ENCODE measurements at places on chromosomes 4 and X.

DNA sequence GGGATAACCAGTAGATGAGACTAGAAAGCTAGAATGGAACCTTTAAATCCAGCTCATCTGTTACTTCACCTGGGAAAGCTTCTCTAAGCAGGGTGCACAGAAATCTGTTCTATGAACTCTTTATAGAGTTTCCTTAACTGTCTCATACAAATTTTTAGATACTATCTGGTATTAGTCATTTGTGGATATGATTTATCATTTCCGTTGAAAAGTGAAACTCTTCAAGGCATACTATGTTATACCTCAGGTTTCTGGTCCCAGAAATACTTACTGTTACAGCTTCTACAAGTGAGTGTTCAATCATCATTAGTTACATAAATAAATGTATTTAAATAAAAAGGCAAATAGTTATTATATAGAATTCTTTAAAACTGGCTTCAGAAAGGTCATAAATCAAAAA is 298.3 kb upstream of the AGA start:
- no peak for DNase-seq

DNA sequence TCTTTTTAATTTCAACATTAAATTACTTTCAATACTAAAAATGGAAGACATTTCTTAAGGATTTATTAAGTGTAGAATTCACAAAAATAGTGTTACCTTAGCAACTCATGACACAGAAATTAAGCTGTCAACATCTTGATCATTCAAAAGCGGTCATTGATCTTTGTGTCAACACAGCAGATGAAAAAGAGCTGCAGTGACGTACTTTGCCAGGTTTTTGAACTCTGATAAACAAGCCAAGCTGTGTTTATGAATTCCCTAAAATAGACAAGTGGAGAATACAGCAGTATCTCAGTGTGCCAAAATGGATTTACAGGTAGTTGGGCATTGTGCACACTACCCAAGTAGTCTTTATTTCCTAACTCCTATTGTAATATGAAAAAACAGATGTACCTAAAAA is 1141.8 kb upstream of the PCDH7 start:
- DNase-seq, result no peak

DNA sequence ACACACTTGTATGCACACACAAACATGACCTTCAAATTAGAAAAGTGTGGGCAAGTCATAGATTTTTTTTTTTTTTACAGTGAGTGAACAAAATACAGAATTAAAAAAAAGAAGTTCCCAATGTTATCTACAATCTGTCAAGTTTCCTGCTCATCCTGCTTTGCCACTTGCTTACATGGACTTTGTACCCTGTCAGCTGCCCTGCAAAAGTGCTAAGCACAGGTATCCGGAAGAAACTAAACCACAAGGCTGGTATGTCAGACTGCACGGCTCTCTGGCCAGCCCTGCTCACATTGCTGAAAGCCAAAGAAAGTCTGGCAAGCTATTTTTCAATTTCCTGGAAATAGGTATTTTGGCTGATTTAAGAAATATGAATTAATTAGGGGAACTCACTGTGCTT is 38.9 kb upstream of the BCLAF3 start:
- no peak for DNase-seq

DNA sequence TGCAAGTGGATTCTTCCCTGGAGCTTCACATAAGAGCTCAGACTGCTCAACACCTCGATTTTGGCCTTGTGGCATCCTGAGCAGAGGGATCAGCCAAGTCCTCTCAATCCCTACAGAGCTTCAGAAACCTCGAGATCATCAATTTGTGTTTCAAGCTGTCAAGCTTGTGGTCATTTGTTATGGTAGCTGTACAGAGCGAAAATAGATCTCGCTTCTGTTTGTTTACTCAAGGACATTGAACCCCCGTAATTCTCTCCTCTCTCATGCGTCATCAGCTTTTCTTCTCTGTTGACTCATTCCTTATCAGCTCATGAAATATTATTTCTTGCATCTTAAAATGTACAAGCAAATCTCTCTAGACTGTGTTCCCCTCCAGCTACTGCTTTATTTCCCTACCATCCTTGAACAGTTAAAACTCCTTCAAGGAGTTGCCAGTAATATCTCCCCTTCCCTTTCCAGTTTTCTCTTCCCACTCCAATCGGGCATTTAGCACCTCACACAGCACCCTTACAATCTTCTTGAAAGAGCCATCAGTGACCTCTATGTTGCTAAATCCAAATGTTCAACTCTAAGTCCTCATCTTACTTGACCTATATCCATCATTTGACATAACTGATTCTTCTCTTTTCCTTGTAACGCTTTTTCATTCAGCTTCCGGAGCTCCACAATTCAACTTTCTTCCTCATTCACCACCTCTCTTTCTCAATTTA is 106.2 kb upstream of the FAT1 start:
- no peak for DNase-seq

GRCh38 chr4:113958766-113959538 is 20.5 kb downstream of the ARSJ start:
- no peak for DNase-seq

GRCh38 chr4:113749178-113749577 is 12.4 kb downstream of the CAMK2D start:
- no peak for DNase-seq

- no peak for DNase-seq
Observed at GRCh38 chr4:36152735-36153134, 91.6 kb downstream of the ARAP2 start.

DNA sequence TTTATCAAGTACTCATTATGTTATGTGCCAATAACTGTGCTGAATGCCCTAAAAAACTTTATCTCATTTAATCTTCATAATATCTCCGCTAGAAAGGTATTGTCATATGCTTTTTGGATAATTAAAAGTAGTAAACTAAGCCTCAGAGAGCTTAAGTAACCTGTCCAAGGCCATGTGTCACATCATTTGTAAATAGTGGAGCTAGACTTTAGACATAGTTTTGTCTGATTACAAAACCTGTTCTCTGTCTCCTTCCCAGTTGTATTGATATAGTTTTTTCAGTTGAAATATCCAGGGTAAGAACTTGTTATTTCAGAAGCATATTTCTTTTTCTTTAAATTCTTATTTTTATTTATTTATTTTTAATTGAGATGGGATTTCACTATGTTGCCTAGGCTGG is 66.7 kb downstream of the TENM3 start:
- no peak for DNase-seq

GRCh38 chr4:1356181-1356998 is 9.4 kb downstream of the UVSSA start:
- peak; percentile 57 for DNase-seq

GRCh38 chr4:3317011-3317655 is 24.3 kb downstream of the RGS12 start:
- DNase-seq, result no peak

- no peak for DNase-seq
Observed at GRCh38 chr4:168388890-168389289, 70.3 kb upstream of the DDX60 start.

- DNase-seq, result no peak
Observed at GRCh38 chr4:16670727-16671126, 227.7 kb downstream of the LDB2 start.

DNA sequence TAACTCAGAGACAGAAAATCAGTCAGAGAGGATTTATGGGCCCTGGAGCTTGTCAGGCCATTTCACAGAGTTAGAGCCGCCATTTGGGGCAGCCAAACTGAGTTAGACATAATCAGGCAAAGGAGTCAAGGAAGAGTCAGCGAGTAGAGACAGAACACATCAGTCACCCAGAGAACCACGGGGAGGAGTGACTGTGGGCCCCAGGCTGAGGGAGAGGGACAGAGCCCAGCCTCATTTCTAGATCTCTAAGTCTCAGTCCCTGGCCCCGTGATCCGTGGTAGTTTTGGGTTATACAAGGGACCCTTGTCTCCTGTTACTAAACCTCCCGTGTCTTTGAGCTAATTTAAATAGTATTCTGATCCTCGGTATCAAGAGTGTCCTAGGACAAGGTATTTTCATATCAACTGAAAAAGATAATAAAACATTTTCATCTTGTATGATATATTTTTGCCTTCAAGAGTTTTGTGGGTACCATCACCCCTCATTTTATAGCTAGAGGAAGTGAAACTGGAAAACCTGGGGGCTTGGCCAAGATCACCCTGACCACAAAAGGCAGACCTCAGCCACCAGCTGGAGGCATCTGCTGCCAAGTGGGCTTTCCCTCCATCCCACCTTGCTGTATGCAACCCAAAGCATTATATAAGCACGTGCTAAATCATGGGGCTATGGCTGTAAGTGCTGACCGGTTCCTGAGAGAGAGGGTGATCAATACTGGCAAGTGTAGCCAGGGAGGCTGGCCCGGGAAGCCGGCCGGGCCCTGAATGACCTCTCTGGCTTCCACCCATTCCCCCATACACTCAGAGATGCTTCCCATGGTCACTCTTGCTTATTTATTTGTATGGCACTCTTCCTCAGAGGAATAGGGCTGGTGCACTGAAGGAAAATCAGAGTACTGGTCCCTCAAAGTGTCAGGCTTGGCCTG is 204.1 kb downstream of the BCOR start:
- DNase-seq, result no peak

GRCh38 chr4:166324321-166324720 is 451.3 kb downstream of the TLL1 start:
- DNase-seq, result no peak

DNA sequence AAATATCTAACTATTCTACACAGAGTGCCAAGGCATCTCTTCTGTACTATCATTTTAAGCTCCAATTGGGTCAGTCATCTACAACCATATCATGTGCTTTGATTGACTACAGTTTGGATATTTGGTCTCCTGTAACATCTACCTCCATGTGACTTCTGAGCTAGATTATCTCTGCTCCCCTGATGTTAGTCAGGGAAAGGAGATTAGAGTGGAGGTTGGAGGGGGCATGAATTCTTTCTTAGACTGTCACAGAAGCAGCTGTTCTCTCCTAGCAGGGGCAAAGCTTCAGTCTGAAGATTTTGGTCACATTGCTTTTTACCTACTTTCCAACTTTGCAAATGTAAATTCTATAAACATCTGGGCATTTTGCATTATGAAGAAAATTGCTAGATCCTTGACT is 62.6 kb upstream of the C4orf54 start:
- no peak for DNase-seq

- DNase-seq, result no peak
Observed at GRCh38 chrX:9878146-9878820, 88.9 kb upstream of the CLDN34 start.

DNA sequence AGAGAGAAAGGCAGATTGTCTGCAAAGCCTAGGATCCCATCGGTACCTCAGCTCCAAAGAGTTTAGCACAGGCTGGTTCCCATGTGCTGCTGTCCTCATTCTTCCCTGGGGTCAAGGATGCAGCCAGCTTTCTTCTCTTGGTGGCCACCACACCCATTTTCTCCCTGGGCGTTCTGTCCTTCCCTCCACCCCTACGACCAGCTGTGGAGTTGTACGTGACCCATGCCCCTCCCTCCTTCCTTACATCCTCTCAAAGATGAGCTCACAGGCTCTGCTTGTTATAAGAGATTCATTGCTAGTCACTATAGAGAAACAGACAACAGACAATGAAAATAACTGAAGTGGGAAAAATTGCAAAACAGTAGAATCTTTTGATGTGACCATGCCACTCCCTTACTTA is 74.0 kb upstream of the KLF3 start:
- peak; percentile 57 for DNase-seq

- peak; percentile 53 for DNase-seq
Observed at GRCh38 chr4:99808260-99808857, 8.3 kb upstream of the DAPP1 start.

GRCh38 chr4:94595880-94596483 is 144.2 kb downstream of the PDLIM5 start:
- DNase-seq, result no peak

GRCh38 chr4:36255577-36255976 is 11.3 kb upstream of the ARAP2 start:
- DNase-seq, result no peak

DNA sequence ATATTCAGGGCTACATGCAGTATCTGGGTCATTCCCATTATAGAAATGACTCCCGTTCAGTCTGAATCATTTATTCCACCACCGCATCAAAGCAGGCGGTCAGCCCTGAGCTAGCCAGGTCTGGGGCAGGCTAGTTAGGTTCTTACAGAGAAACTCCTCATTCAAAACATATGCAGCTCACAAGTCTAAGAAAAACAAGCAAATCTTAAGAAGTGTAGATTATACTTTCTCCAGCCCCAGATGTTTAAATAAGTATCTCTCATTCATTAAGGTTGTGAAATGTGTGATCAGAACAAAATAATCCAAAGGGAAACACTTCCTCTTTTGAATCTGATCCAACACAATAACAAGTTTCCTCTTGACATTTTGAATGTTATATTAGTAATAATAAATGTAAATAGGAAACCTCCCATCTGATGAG is 441.9 kb downstream of the INPP4B start:
- DNase-seq, result peak; percentile 78

GRCh38 chr4:120447774-120448173 is 381.1 kb upstream of the MAD2L1 start:
- DNase-seq, result no peak

- DNase-seq, result no peak
Observed at GRCh38 chrX:36543499-36543898, 464.7 kb upstream of the FAM47C start.
